Stimulated activated CD4-positive, alpha-beta T cell treated with anti-CD3 and anti-CD28 coated beads, TNF-alpha, amount 100 ng/mL, for 1 hour (primary cell): ENCODE measurements at places on chromosomes 5 and 9.

DNA sequence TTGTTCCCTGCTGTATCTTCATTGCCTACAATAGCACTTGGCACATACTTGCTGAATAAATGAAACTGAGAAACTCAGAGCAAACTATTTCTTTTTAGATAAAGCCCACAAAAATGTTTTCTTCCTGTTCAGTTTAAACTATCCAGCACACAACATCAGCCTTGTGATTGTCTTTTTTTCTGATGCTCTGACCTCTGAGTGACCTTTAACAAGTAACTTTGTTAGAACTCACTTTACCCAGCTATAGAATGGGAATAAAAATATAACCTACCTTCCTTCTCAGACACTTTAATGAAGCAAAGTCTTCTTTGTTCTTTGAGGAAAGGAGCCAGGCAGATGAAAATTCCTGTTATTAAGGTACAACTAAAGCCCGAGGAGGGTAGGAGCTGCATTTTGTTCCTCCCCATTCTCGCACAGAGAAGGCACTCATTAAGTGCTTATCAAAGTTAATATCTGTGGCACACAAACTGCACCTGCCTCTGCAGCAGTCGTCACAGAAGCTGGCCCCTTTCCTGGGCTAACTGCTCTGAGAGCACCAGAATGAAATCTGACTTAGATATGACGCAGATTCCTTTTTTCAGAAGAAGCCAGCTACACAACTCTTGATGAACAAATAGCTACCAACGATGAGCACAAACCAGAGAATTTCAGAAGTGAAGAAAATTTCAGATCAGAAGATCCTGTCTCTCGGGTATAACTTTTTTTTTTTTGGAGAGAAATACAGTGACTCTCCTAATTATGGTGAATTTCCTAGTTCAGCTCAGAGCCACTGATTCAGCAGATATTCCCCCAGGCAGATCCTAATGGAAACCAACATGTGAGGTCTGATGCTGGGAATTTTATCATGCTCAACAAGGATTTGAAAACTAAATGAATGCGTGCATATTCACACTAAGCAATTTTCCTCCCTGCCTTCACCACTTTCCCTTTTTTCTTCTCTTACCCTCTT is 31.0 kb upstream of the NR3C1 start:
- no peak for DNase-seq

- no peak for DNase-seq
Observed at GRCh38 chr5:150035139-150035895, 34.8 kb downstream of the HMGXB3 start.

GRCh38 chr5:83528439-83528769 is 56.9 kb downstream of the VCAN start:
- DNase-seq = no peak

DNA sequence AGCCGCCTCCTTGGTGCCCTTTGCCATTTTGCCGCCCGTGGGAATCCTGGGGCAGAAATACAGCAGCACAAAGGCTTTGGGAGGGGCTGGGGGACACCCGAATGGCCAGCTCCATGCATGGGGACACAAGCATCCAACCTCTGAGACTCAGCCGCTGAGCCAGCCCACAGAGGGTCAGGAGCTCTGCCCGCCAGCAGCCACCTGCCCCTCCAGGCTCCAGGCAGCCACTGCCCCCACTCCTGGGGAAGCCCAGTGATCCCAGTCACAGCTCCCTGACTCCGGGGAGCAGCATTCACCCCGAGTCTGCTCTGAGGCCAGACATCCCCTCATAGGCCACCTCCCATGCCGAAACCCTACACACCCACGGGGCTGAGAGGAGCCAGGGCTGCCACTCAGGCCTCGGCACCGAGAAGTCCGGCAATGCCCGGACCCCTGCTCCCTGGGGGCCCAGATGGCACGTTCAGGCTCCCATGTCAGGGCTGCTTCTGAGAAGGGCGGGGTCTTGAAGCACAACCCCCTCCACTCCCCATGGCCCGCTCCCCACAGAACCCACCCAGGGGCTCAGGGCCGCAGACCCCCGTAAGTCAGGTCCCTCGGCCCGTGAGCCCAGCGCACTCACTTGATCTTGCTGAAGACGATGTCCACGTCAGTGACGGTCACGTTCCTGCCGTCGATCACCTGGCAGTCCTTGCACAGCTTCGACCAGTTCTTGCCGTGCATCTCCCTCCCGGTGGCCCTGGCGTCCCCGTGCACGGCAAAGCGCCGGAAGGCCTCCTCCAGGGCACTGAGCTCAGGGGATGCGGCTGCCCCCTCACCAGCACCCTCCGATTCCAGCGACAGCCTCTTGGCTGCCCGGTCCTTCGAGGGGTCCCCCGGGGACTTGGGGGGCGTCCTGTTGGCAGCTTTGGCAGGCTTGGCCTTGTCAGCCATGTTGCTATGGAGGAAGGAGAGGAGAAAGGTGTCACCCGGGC is 15.7 kb downstream of the TPPP start:
- no peak for DNase-seq

- no peak for DNase-seq
Observed at GRCh38 chr9:133758228-133758627, 20.1 kb upstream of the SARDH start.

DNA sequence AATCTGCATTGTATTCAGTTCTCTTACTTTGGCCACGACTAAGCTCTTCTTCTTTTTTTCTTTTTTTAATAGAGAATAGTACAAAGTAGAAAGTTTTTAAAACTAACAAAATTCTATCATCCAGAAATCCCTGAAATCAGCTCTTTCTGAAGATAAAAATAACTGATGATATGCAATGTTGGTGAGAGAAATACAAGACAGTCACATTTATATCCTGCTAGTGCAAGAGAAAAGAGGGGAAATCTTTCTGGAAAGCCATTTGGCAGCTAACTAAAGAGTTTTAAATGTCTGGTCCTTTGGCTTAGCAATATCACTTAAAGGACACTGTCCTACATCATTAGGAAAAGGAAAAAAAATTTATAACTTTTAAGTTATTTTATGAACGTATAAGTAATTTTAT is 27.0 kb upstream of the FREM1 start:
- DNase-seq = no peak

DNA sequence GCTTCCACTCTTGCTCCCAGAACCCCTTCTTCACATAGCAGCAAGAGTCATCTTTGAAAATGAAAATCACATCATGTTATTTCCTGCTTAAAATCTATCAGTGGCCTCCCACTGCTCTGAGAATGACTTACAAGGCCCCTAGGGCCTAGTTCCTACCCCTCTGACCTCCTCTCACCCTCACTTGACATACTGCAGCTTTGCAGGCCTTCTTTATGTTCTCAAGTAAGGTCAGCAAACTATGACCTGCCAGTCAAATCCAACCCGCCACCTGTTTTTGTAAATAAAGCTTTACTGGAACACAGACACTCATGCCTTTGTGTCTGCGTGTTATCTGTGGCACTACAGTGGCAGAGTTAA is 185.7 kb downstream of the NR3C1 start:
- DNase-seq = no peak

DNA sequence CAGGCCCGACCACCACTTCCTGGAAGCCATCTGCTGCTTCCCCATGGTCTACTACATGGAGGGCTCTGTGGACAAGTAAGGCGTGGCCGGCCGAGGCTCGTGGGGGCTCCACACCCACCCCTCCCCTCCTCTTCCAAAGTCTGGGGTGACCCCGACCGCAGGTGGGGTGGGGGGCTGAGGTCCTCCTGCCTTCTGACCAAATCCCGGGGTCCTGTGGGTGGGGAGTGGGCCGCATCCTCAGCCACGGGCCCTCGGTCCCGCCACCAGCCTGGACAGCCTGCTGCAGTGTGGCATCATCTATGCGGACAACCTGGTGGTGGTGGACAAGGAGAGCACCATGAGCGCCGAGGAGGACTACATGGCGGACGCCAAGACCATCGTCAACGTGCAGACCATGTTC is 76.4 kb downstream of the KCNT1 start:
- no peak for DNase-seq

- DNase-seq = no peak
Observed at GRCh38 chr5:141685591-141685990, 3.6 kb upstream of the ARAP3 start.

- DNase-seq = no peak
Observed at GRCh38 chr5:139418793-139419192, 14.9 kb upstream of the SPATA24 start.

- DNase-seq = no peak
Observed at GRCh38 chr9:83933790-83934189, 12.6 kb upstream of the KIF27 start.

- DNase-seq = no peak
Observed at GRCh38 chr5:37208883-37209797, 40.0 kb downstream of the CPLANE1 start.

DNA sequence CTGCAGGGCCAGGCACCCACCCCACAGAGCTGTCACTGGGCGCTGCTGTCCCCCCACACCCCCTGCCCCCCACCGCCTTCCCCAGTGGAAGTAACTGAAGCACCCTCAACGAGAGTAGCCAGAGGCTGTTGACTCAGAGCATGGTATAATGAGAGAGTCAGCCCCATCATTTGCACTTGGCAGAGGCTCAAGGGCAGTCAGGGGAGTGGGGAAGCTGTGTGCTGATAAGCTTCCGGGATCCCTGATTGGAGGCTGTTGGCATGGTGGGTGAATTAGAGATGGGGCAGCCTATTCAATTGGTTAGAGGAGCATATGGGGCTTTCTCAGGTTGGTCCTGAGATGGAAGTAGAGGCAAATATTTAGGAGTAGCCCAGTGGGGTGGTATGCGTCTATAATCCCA is 77.1 kb upstream of the GOLM1 start:
- DNase-seq = no peak

DNA sequence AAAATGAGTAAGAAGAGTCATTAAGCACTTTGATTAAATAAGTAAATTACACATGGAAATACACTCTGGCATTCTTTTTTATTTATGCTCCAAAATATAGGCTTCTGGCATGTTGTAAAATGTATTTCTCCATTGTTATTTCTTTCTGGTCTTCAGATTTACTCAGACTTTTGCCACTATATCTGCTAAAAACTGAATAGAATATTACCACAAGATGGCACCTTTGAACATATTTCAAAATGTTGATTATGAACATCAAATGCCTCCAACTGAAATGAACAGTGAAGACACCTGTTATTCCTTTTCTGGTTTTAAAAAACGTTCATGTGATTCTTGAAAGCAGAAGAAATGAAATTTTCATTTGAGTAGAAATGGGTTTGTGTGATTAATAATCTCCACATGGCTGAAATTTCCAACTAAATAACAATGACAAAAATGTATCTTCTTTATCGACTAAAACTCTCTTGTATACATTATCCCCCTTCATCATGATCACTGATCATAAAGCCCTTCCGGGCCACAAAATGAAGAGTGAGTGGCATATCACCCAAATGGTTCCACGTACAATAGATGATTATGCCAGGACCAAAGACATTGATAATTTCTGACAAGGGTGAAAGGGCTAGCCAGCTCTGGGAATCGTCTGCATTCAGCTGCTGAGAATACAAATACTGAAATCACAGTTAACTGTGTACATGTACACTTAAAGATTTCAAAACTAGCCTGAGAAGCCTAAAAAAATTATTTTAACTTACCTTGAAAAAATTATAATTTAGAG is 23.8 kb downstream of the TYRP1 start:
- no peak for DNase-seq

DNA sequence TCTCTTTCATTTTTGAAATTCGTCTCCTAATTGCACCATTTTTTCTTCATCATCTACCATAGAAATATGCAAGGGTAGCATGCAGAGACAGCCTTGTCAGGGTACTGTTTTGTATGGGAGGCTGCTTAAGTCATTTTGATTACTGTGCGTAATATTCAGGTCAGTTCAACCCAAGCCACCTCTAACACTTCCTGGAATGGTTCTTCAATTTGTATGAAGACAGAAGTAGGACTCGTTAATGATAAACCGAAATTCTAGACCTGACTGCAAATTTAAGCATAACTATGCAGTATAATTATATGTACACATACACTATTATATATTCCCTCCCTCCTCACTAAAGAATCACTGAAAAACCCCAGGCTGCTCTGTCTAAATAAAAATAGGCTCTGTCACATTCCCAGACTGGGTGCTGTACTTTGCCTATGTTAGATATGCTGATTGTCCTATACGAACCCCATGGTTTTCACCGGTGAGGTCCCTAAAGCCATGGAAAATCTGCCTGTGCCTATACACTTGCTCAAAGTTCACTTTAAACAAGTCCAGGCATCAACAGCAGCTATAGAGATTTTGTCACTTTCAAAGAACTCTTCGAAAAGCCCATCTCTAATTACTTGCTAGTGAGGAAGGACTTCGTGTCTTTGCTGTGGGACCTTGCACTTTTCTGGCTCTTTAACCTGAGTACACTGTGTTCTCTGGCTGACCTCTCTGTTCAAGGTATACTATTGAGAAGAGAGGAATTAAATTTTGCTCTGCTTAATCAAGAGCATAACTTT is 352.1 kb upstream of the CD180 start:
- DNase-seq = no peak

DNA sequence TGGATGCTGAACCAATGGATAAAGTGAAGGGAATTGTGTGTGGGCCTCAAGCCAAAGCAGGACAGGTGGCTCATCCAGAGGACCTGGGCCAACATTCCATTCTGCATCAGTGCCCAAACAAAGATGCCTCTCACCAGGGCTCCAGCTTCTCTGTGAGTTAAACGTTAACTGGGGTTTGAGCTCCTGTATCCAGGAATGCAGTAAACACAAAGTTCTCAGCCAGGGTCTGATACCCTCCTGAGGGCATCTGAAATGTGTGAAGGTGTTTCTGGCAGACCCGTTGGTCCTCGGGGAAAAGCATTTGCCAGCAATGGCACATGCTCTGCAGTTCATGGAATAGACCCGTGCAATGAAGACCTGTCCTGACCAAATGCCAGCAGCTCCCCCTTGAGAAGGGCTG is 33.9 kb upstream of the AOPEP start:
- no peak for DNase-seq

- no peak for DNase-seq
Observed at GRCh38 chr5:130400091-130400490, 495.8 kb downstream of the CHSY3 start.

DNA sequence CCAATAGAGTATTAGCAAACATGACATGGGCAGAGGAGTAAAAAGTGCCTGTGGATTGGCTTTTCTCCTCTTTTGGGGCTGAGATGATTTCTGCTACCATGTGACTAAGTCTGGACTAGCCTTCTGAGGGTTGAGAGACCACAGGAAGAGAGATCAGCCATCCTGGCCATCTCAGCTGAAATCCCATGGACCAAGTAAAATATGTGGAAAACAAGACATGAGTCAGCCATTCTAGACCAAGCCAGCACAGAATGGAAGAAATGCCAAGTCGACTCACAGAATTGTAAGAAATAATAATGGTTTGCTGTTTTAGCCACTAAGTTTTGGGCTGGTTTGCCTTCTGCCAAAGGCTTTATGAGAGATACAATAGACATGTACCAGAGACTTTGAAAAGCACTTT is 377.8 kb downstream of the CHSY3 start:
- DNase-seq = no peak

DNA sequence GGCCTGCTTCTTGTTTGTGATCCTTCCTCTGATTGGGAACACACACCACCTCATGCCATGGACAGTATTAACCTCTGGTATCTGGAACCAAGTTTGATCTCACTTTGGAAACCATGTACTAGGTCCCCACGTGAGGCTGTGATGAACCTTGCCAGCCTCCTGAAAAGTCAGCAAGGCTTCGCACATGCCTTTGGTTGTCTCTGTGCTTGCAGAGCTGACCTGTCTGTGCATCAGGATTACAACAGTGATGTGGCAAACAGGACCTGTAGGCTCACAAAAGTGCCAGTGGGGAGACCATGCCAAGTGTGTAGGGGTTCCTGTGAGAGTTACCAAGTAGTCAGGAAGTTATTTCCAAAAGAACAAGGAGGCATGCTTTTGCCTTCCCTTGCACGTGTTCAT is 1.4 kb downstream of the ACO1 start:
- no peak for DNase-seq

- DNase-seq = no peak
Observed at GRCh38 chr9:87097238-87097637, 149.9 kb upstream of the GAS1 start.
